NCI-H1048 (cell line): ENCODE measurements at places on chromosomes 3 and 15.

GRCh38 chr3:74041068-74041675, 416.4 kb upstream of the PDZRN3 start:
- DNase-seq: no peak

DNA sequence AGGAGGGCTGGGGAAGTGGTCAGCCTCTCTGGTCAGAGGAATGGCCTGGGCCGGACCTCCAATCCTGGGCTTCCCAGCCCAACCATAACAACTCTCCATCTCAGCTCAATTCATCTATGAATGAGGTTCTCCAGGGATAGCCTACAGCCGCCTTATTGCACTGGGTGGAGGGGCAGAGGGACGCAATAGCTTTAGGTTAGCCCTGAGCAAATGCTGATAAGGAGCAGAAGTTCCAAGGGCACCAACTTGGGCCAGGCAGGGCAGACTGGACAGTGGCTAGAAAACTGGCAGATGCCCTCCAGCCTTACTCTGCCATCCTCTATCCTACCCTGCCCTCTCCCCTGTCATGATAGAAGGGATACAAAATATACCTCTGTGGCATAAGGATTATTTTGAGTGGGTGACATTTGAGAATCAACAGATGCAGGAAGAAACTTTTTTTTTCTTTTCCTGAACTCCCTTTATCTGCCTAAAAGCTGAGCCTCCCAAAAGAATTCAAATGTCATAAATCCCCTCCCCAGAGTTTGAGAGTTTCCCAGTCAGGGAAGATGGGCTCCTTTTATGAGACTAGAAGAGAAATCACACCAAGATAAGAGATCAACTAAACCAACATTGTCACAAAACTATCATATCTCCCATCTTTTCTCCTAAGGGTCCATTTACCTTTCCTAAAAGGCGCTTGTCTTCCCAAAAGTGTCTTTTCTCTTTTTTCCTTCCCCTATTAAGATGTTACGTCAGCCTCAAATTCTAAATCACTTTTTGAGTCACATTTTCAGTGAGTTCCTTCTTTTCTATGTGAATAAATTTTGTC, 40.4 kb upstream of the C15orf39 start:
- DNase-seq: no peak

DNA sequence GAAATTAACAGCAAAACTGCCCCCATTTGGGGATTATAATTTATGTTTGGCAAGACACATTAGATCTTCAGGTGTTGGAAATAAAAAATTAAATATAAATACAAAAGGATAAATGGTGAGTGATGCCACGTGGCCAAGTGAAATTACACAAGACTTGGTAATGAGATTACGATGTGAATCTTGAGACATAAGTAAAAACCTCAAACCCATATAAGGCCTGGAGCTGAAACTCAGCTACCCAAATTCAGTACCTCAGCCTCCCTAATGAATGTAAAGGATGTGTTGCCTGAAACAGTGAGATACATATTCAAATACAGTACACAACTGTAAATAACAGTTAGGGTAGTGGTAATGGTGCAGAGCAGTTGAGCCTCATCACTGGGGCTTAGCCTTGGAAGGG, 1146.6 kb downstream of the OTOL1 start:
- DNase-seq: no peak

DNA sequence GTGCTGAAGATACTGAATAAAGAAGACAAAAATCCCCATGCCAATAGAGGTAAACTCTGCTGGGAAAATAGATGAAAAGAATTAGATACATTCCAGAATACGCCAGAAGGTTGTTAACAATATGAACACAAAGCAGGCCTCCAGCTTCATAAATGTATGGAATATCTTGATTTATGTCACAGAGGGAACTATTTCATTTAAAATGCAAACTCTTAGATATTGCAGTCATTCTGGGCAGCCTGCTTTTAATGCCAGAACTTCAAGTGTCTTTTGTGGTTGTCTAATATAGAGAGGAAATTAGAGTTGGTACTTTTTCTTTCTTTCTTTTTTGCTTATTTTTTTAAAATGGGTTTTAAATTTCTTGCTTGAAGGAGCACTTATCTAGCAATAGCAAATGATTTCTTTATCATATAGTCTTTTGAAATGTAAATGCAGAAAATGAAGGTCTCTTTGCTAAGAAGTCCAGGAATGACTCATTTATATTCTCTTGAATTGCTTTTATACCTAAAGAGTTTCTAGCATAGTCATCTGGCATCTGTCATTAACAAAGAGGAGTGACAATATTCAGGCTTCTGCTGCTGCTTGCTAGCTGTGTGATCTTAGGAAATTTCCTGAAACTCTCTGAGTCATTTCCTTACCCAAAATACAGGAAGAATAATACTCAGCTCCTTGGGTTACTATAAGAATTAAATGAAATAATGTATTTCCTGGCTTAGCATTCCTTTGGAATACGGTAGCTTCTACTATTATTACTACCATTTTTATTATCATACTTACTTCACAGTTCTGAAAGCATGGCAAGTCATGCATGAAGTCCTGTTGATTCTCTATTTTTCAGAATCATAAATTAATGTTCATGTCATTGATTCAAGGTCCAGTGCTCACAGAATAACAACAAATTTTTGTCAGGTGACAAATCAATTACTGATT, 527.6 kb downstream of the DIPK2A start:
- no peak for DNase-seq

- no peak for DNase-seq
These were observed 4.5 kb downstream of the CPEB1 start for GRCh38 chr15:82642656-82643055.

DNA sequence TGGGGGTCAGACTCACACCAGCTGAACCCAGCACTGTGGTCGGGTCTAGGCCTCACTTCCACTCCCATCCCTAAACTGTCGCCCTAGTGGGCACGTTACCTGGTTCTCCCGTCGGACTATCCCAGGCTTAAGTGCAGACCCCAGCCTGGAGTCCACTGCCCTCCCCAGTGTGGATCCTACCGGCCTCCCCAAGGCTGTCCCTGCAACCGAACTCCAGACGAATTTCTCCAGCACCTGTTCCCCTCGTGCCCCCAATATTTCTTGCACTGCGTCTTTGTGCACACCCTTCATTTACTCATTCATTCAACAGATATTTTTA, 26.5 kb downstream of the SLC41A3 start:
- no peak for DNase-seq

DNA sequence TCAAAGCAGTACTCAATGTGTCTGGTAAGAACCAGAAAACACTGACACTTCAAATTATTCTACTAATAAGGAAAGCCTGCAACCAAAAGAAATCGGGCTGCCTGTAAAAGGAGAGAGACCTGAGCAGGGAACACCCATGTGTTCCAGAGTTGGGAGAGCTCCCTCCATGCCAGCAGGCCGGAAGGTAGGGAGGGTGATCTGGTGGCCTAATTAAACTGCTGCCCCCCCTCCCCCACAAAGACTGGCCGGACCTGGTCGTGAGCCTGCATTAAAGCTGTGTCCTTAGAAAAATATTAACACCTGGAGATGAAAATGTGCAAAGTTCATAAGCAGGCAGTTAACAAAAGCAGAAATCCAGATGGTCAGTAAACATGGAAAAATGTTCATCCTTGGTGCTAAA, 170.6 kb upstream of the BHLHE40 start:
- DNase-seq: no peak

DNA sequence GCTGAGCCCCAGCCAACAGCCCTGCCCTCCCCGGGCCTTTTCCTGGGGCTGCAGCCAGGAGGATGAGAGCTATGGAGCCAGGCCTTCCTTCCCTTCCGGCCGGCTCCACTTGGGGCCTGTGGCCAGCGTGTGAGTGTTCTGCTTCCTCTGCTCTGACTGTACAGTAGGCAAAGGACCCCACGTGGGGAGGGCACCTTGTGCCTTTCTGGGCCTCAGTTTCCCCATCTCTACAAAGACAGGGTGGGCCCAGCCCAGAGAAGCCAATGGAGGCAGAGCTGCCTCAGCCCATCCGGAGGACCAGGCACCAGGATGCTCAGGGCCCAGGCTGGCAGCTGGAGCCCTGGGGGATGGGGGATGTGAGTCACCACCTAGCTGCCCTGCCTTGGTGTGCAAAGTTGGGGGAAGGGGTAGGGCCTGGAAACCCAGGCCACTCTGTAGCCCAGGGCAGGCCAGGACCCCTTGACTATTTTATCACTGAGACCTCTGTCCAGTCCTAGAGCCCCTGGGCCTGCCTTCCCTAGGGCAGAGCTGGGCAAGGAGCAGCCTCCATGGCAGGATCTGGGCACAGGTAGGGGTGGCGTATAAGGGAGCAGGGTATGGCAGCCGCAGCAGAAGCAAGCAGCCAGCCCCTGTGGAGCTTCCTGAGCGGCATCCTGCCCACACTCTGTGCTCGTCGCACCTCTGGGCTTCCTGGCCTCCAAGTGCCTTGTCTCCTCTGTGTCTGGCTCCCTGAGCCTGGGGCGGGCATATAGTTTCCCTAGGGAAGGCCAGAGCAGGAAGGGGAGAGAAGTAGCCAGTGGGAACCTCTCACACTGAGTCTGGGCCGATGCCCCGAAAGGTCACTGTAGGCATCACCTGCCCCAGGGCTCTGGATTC, 1.8 kb downstream of the PSTPIP1 start:
- DNase-seq: no peak

GRCh38 chr3:182179631-182180030, 467.9 kb downstream of the SOX2 start:
- DNase-seq: no peak
